ENCODE measurements at places on chromosomes 2 and 18.

- DNase-seq = no peak
These were observed 50.1 kb downstream of the SPRED2 start for GRCh38 chr2:65382323-65382722.

DNA sequence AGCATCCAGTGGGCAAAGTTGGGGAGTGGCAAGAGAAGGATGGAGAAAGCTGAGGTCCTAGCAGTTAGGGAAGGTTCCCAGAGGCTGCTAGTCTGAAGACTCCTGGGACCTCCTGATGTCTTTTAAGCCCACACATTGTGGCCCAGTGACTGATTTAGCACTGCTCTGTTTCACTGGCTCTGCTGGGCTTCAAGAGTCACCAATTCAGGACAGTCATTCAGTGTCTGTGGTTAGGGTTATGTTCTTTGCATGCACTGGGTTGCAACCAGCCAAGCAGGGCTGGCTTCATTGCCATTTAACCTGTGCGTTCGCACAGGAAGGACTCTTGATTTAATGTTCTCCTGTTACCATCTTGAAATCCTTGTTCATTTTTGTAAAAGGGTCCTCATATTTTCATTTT, 199.2 kb downstream of the ICOS start:
- DNase-seq = no peak

DNA sequence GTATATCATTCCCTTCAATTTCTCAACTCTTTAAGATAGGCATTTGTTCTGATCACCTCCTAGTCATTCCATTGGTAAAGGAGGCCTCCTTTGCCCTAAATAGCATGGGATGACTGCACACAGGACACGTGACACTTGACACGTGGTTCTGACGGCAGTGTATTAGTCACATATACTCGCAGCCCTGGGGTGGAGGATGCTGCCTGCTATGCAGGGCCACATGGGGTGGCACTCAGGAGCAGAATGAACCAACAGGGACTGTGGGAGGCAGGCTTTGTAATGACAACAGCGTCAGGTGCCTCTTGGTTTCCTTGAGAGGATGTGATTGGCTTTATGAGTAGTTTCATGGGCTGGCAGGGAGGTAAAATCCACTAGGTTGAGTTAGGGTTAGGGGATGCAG, 9.3 kb upstream of the KCNS3 start:
- peak; percentile 16 for DNase-seq

DNA sequence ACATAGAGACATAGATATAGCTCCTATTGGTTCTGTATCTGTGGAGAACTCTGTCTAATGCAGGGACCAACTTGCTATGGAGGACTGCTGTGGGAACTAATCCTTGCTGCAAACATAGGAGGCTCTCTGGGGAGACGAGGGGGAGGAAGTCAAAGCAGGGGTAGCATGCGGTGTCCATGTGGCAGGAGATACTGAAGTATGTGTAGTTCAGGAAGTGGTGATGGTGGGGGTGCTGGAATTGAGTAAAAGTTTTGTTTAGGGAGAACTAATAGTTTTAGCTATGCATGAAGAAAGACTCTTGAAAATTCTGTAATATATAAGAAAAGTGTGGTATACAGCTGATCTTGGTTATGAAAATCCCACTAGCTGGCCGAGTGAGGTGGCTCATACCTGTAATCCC, 62.0 kb downstream of the ANKRD44 start:
- DNase-seq = no peak

GRCh38 chr2:68730828-68731227, 3.8 kb upstream of the ARHGAP25 start:
- DNase-seq = no peak

DNA sequence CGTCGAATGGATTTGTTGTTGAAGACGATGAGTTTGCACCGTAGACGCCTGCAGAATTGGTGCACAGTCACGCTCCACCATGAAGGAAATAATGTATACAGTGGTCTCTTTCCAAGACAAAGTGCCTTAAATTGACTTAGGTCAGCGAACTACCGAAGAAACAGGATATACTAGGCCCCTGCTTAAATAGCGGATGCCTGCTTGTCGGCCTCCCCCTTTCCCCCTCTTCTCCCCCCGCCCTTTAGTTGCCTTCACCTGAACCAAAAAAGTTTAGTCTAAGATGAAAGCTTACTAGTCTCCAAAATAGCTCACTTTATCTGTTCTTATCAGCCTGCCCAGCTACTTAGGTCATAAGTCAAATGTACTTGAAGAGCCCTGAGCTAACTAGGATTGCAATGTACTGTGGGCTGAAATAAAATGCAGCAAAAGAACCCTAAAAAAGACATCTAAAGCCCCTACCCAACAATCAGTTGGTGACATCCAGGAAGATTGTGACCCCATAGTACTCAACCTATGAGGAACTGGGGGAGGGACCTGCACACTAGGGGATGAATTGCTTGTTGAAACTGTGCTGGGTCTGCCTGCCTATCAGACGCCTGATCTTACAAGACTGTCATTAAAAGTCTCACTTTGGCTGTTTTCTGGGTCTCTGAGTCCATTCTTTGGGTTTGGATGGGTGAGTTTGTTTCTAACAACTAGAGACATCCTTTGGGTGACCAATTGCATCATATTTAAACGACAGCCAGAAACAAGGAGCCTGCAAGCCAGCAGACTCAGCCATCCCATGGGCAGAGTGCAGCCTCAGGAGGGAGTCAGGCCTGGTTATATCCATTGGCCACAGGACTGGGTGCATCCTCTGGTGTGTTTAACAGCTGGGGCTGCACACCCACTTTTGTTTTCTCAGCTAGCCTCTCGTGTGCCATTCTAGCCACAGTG, 14.5 kb downstream of the ACOXL start:
- no peak for DNase-seq

DNA sequence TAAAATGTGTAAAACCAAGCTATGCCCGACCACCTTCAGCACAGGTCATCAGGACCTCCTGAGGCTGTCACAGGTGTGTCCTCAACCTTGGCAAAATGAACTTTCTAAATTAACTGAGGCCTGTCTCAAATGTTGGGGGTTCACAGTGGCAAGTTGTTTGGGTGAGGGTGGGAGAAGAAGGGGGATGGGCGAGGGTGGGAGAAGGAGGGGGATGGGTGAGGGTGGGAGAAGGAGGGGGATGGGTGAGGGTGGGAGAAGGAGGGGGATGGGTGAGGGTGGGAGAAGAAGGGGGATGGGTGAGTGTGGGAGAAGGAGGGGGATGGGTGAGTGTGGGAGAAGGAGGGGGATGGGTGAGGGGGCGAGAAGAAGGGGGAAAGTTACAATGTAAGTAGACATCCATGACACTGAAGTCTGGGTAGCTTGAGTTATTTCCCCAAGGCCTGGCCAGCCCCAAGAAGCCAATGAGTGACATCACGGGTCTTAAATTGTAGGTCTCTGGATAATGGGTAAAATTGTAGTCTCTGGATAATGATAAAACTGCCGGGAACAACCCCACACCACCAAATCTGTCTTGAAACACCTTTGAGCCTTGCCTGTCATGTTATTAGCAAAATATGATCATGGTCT, 56.3 kb downstream of the TIMM21 start:
- DNase-seq = no peak

GRCh38 chr2:162521871-162522650, 178.1 kb downstream of the GCA start:
- no peak for DNase-seq

GRCh38 chr2:118738106-118738505, 109.3 kb downstream of the EN1 start:
- no peak for DNase-seq

DNA sequence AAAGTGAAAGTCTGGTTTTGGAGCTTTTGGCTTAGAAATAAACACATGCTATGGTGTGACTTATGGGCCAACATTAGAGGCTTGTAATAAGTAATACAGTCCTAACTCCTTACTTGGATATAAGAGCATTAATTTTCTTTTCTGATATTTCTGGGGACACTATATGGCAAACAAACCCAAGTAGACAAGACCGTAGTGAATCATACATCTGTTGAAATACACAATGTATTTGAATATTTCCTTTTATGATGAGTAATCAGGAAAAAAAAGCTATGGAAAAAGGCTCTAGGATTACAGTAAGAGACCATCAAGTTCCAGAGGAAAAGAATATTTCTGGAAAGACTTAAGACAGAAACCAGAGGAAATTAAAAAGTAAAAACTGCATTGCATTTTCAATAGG, 146.0 kb upstream of the CYP26B1 start:
- DNase-seq = no peak

- DNase-seq = peak; percentile 23
These were observed 299.3 kb downstream of the CELF4 start for GRCh38 chr18:37266290-37266689.

GRCh38 chr2:188291617-188292347, at the start of gene GULP1:
GULP1 (plus strand) TSS chr2:188291874; CDS start chr2:188477703, 185,829 bp downstream.
- peak; percentile 82 for DNase-seq

GRCh38 chr2:98656800-98657199, 48.4 kb downstream of the UNC50 start:
- no peak for DNase-seq

- DNase-seq = no peak
These were observed 13.8 kb downstream of the ZNF2 start for GRCh38 chr2:95179451-95179850.

DNA sequence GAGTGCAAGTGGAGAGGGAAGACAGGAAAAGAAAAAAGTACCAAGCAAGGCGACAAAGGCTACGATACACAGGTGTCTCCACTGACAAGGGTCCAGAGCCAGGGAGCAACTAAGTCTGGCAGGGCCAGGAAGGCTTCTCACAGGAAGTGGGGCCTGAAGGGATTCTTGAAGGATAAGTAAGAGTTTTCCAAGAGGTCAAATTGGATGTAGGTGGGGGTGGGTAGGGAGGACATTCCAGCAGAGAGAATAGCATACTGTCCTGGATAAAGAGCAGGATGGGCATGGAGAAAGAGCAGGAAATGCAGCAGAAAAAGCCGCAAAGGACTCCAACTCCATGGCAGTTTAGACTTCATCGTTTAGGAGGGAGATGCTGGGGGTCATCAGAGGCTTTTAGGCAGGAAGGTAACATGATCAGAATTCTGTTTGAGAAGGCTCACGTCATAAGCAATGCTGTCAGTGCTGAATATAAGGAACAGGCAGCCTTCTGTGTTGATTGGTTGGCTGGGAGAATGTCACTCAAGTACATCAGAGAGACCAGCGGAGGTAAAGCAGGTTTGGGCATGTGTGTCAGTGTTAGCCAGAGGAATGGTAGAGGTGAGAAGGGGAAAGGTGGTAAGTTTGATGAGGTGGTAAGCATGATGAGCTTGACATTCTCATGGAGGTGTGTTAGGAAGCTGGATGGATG, 35.1 kb downstream of the ARHGAP25 start:
- no peak for DNase-seq

GRCh38 chr2:204713211-204713610, 167.9 kb downstream of the PARD3B start:
- no peak for DNase-seq

DNA sequence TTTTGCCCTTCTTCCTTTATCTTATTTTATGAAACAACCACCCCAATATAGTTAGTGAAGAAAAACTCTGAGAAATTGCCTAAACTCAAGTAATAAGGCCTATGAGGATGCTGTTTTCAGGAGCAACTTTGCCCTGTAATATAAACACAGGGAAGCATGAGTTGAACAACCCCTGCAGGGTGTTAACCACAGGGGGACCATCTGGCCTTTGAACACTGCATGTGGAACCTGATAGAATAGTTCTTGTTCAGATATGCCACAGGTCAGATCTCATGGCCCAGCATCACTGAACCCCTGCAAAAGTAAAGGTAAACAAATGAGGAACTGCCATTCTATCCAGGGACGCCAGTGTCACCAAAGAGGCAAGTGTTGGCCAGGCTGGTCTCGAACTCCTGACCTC, 82.6 kb downstream of the MAPK4 start:
- no peak for DNase-seq

GRCh38 chr2:42914314-42914713, 121.9 kb upstream of the HAAO start:
- DNase-seq = no peak

DNA sequence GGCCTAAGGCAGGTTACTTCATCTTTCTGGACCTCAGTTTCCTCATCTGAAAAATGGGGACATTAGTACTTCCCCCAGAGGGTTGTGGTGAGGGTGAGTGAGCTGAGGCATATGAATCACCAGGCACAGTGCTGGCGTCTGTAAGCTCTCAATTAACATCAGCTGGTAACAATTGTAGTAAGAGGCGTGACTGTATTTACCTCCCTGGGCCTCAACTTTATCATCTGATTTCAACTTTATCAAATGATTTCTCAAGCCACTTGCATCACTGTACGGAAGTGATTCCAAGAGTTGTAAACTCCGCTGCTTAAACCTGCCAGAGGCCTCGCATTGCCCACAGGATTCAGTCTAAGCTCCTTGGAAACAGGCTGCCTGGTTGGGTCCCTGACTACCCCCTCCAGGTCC, 53.6 kb upstream of the PKDCC start:
- no peak for DNase-seq

DNA sequence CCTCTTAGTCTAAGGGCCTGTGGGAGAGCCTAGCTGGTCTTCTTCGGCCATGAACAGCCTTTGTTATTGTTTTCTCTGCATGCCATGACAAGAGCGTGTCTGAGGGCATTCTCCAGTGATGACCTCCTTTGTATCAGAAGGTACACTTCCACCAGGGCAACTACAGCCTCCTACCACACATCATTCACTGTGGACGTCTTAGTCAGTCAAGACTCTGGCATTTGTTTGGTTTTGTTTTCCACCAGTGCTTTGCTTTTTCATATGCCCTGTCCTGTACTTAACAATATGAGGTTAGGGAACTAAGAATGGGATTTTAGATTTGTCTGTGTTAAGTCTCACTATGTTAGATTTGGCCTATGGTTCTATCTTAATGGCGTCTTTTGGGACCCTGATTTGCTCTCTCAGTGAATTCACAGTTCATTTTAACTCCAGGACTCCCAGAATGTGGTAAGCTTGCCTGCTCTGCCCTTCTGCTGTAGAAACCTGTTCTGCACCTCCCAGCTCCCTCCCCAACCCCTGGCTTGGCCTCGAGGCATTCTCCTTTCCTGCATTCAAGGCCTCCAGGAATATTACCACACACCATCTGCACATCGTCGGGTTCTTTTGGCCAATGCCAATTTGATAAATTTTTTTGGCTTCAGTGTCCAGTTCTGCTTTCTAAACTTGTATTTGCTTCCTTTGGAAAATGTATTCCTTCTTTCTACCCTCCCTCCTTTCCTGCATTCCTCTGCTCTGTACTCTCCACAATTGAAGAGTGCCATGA, 42.8 kb upstream of the IL1R1 start:
- DNase-seq = no peak

DNA sequence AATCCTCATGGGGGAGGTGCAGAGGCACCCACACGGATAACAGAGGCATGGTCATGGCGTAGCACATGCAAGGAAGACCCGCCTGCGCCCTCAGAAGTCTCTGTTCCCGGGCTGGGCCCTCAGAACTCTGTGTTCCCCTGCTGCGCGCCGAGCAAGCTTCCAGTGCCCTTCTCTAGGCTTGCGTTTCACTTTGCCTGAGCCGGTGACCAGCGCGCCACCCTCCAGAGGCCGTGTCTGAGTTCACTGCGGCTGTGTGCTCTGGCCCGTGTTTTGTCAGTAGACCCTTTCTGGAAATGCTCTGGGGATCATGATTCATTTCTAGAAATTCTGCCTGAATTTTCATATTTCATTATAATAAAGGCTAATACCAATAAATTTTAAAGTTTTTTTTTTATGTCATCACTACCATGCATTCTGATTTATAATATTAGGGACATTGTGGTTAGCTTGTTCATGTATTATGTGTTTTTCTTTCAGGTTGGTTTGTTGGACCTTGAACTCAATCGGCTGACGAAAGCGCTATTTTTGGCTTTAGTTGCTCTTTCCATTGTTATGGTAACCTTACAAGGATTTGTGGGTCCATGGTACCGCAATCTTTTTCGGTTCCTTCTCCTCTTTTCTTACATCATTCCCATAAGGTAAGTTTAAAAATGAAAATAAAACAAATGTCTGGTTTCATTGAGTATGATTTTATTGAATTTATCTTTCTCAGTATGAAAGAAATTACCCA, 142.7 kb upstream of the NFATC1 start:
- no peak for DNase-seq

Measured in Calu3 (cell line).